ENCODE measurements at places on chromosomes 2 and 18.

GRCh38 chr2:155690785-155691184, 641.7 kb downstream of the NR4A2 start:
- peak; percentile 94 for DNase-seq

DNA sequence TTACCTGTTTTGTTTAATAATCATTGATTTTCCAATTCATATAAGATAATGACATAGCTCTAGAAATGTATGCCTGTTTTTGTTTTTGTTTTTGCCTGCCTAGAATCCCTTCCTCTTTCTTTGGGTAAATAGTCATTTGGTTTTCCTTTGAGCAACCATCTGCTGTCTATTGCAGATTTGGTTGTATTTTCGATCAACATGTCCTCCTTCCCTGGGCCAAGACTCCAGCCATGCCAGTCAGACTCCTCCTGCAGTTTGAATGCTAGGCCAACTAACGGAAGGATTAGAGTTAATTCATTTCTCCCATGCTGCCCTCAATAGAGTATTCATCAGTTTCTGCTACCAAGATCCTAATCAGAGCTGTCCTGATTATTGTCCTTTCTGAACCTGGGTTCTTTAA, 67.1 kb downstream of the MAIP1 start:
- no peak for DNase-seq

DNA sequence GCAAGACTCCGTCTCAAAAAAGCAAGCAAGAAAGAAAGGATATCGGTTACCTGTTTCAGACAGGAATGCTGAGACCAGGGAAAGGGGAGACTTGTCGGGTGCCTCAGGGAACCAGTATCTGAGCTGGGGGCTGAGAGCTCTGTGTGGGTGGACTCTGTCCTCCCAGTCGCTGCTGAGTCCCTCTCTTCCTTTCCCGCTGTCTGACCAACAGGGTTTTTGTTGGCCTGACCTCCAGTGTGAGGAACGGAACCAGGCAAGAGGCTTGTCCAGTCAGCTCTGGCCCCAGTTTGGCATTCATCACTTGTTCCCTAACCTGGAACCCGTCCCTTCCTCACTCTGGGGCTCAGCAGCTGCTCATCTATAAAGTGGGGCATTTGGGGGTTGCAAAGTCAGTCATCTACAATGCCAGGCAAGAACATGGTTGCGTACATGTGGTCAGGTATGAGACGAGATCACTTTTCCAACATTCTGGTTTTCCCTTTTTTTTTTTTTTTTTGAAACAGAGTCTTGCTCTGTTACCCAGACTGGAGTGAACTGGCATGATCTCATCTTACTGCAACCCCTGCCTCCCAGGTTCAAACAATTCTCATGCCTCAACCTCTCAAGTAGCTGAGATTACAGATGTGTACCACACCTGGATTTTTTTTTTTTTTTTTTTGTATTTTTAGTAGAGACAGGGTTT, 116.4 kb downstream of the PLB1 start:
- no peak for DNase-seq

GRCh38 chr2:238906936-238907716, 59.2 kb downstream of the TWIST2 start:
- DNase-seq = no peak

DNA sequence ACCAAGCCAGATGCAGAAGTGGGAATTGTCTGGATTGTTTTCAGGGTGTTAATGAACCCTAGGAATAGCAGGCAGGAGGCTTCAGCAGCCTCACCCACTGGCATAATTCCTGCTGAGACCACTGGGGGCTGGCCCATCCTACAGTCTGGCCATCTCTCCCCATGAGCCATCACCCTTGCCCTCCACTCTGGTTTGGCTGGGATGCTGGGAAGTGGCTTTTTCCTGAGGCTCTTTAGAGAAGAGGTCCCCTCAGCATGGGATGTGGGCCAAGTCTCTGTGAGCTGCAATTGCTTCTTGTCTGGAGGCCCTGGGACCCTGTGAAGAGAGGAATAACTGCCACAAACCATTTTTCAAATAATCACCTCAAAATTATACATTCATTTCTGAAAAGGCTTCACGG, 4.0 kb downstream of the TCF7L1 start:
- DNase-seq = no peak

DNA sequence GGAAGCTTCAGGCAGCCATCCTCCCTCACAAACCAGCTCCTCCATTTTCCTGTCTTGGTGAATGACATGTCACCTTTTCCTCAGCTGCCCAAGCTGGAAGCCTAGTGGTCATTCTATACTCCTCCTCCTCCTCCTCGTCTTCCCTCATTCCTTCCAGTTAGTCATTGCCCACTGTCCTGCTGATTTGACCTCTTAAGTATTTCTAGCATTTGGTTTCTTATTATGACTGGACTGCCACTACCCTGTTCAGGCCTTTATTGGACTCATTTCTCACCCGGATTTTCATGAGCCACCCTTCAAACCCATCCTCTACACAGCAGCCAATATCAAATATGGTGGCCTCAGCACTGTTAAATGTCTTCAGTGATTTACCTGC, 21.9 kb upstream of the MGAT5 start:
- DNase-seq = no peak

GRCh38 chr2:64637000-64637635, 16.6 kb downstream of the SERTAD2 start:
- DNase-seq = peak; percentile 18

GRCh38 chr18:35374708-35375107, 2.4 kb downstream of the ZNF396 start:
- DNase-seq = no peak

- no peak for DNase-seq
These were observed 40.4 kb downstream of the SLC9A4 start for GRCh38 chr2:102513355-102513939.

- DNase-seq = no peak
These were observed 6.9 kb upstream of the SLC11A1 start for GRCh38 chr2:218375212-218375611.

DNA sequence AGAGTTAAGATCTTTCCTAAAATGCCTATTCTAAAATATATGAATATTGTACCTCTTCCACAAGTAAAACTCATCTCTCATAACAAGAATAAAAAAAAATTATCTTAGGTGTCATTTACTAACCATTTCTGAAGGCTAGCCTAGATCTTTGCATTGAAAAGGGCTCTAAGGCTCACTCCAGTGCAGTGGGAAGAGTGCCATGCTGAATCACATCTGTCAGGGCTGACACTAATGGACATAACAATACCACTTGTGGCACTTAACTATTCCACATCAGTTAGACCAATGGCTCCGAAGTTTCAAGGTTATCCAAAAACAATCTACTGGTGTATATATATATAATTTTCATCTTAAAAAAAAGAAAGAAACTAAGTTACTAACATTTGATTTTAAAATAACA, 130.2 kb downstream of the EXOC6B start:
- DNase-seq = no peak

GRCh38 chr2:60925994-60926740, 44.8 kb downstream of the REL start:
- peak; percentile 28 for DNase-seq

GRCh38 chr18:63249771-63250170, 69.8 kb downstream of the BCL2 start:
- DNase-seq = peak; percentile 24

DNA sequence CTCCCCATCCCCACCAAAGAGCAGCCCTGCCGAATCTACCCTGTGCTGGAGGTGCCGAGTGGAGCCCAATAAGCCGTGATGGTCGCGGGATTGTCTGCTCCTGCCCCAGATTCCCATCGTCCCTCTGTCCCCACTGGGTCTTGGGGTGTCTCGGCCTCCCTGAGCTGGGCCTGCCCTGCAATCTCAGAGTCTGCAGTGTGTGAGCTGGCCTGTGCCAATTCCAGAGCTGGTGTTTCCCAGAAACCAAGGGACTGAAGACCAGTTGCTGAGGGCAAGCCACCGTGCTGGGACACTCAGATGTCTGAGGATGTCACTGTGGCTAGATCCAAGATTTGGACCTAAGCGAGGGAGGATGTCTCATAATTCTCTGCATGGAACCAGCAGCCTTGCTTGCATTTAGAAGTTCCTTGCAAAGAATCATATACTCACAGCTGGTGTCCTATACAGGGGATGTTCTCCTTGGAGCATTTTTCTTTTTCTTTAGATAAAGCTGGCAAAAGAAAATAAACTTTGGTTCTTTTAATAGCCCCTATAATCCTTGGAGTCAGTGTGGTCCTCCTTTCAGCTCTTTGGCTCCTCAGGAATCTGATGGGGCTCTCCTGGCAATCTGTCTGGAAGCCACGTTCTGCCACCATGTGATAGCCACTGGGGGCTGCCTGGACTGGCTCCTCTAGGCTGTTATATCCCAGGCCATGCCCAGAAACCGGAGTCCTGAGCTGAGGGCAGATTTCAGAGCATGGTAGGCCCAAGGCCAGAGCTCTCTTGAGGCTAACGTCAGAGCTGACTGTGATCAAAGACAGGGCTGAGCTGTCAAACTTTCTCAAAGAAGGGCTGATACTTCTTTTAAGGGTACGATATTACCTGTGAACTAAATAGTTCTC, 140.1 kb upstream of the HAAO start:
- no peak for DNase-seq

DNA sequence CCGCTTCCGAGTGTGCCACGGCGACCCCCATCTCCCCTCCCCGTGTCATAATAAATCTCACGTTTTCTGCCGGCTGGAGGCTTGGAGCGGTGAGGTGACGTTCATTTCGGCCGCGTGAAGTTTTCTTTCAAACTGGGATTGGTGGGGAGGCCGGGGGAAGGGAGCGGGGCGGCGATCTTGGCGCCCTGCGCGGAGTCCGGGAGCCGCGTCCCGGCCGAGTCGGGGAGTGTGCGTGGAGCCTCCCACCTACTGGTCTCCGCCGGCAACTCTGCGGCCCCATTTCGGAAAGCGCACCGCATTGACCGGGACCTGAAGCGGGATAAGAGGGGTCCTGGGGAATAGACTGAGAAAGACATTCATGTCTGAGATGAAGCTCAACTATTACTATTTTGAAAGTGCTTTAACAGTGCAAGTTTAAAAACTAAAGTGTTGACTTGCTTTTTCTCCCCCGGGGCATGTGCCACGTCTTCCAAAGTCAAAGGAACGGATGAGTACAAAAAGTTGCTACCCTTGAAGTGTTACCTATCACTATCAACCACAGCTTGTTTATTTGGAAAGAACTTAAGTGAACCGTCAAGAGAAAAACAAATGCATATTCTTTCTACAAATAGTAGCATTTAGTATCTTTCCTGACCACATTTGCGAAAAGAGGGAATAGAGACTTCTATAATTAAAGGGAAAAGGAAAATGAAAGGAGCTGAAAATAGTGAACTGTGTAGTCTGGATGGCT, 818 bp upstream of the IKZF2 start:
- peak; percentile 43 for DNase-seq

- DNase-seq = no peak
These were observed 36.7 kb downstream of the TTC39C start for GRCh38 chr18:24051031-24051947.

DNA sequence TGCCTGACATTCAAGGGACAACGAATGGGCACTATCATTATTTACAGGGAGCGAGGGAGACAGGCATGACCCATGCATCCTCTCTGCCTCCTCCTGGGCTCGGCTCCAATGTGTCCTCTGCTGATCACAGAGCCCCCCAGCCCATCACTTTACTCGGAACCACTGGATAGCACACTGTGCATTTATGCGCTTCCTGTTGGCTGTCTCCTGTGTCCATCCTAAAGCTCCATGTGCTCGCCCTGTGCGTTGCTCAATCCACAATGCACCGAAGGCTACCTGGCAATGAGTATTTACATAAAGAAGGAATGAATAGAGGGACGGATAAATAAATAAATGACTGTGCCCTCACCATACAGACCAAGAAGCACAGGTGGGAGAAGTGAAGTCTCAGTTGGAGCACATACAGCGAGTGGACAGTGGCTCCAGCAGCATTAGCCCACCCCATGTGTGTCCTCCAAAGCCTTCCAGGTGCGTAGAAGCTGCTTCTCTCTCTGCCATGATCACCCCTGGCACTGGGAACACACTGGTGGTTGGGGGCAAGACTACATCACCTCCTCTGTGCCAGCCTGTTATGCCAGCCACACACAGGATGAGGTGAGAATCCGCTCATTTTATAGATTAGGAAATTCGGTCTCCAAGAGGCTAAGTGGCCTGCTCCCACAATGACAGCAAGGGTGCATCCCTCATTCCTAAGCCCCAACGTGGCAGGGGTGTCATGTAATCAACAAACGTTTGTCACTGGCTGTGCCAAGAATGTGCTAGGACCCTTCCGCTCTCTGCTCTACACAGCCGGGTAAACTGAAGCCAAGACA, 2.3 kb upstream of the GDF7 start:
- DNase-seq = no peak

- no peak for DNase-seq
These were observed 60.8 kb downstream of the MBP start for GRCh38 chr18:77071711-77072292.

DNA sequence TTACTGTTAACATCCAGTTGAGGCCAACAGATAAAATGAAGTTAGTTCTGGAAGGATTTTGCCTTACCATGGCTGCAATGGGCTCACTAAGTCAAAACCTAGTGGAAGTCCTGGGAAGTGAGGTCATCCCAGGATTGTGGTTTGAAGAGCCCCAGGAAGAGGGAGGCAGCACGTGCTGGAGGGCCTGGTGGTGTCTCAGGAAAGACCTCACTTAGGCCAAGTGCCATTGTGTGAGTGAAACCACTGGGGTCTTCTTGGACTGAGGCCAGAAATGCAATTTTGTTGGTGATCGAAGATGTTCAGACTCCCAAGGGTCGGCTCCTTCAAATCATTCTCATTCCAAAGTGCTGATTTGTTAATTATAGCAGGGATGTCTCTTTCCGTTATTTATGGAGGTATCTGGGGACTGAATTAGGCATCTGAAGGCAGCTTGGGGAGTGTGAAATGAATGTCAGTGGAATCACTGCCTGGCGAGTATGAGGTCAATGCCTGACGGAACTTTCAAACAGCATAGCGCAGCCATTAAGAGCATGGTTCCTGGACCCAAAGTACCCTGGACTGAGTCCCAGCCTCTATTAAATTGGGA, 60.0 kb downstream of the IL1R2 start:
- no peak for DNase-seq

All from inflammatory macrophage treated with lipopolysaccharide for 4 hours (primary cell).